Left lung (tissue), 14 donors: ENCODE measurements at places on chromosomes 7 and 10. TPM values are rescaled to one million over a fixed set of nuclear protein-coding genes. Genes with fewer than 3 reads are reported as not detected.

Gene ELMO1
- 52.3 TPM for polyA plus RNA-seq

Gene OIT3
- polyA plus RNA-seq = 1.1 TPM

Gene SORCS1
- polyA plus RNA-seq = 0.72 TPM

Gene PSD
- polyA plus RNA-seq = 9.6 TPM

Gene FAM221A
- 15.6 TPM for polyA plus RNA-seq

Gene DKK1
- polyA plus RNA-seq = 2.7 TPM

Gene UTF1
- not detected for polyA plus RNA-seq

Gene KLHDC10
- polyA plus RNA-seq = 35.7 TPM

Gene DIP2C
- polyA plus RNA-seq = 22.5 TPM

Gene TMEM270
- not detected for polyA plus RNA-seq

Gene TFEC
- 1.3 TPM for polyA plus RNA-seq

Gene CDNF
- 3.0 TPM for polyA plus RNA-seq

Gene PARG
- polyA plus RNA-seq = 27.8 TPM

Gene CALHM1
- polyA plus RNA-seq = 0.15 TPM

Gene CYP2C19
- polyA plus RNA-seq = 0.13 TPM

Gene TNRC18
- 116 TPM for polyA plus RNA-seq

Gene GPR26
- 0.01 TPM for polyA plus RNA-seq

Gene AP4M1
- 39.2 TPM for polyA plus RNA-seq

Gene TDRD1
- 0.17 TPM for polyA plus RNA-seq

Gene LIPN
- not detected for polyA plus RNA-seq

Gene HOXA5
- polyA plus RNA-seq = 91.6 TPM

Gene PRKG1
- 17.1 TPM for polyA plus RNA-seq

Gene FAM24B
- polyA plus RNA-seq = 7.4 TPM

Gene GET4
- polyA plus RNA-seq = 39.0 TPM

Gene FEZF1
- polyA plus RNA-seq = not detected

Gene NPC1L1
- polyA plus RNA-seq = 0.50 TPM

Gene ERVW-1
- 1.9 TPM for polyA plus RNA-seq

Gene SERPINE1
- polyA plus RNA-seq = 3.8 TPM

Gene STEAP1
- polyA plus RNA-seq = 2.4 TPM

Gene C10orf53
- polyA plus RNA-seq = not detected

Gene FBXO24
- 3.9 TPM for polyA plus RNA-seq

Gene RALA
- polyA plus RNA-seq = 114 TPM

Gene RASA4B
- polyA plus RNA-seq = 3.0 TPM

Gene NACAD
- polyA plus RNA-seq = 10.1 TPM

Gene SGPL1
- polyA plus RNA-seq = 53.5 TPM

Gene ACTR3C
- 8.2 TPM for polyA plus RNA-seq

Gene PNLIPRP3
- polyA plus RNA-seq = not detected

Gene GRID2IP
- polyA plus RNA-seq = 1.2 TPM

Gene PPP1R9A
- polyA plus RNA-seq = 19.6 TPM

Gene CYP2C9
- polyA plus RNA-seq = 0.43 TPM
